ENCODE measurements at places on chromosomes 7 and 10.

- DNase-seq, result no peak
These were observed 193.1 kb downstream of the FGFR2 start for GRCh38 chr10:121405096-121405495.

GRCh38 chr10:44008270-44008916 lies 359.7 kb upstream of the ZNF32 start:
- DNase-seq, result no peak

DNA sequence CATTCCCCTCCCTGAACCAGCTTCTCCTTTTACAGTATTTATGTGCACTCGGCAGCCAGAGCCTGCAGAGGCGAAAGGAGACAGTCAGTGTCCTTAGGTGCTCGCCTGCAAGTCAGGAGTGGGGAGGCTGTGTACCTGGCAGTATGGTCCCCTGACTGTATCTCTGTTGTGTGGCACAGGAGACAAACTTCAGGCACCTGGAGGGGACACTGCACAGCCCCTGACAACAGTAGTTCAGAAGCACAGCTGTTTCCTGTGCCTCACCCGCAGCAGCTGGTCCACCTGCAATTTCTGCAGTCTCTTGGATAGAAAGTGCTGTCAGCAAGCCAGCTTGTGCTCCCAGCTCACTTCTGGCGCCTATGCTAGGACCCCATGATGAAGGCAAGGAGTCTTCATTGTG lies 73.4 kb upstream of the LAMB4 start:
- no peak for DNase-seq

- DNase-seq, result no peak
These were observed 304.1 kb downstream of the IPMK start for GRCh38 chr10:57963546-57963945.

- no peak for DNase-seq
These were observed 181.4 kb upstream of the TNS3 start for GRCh38 chr7:47763063-47763974.

DNA sequence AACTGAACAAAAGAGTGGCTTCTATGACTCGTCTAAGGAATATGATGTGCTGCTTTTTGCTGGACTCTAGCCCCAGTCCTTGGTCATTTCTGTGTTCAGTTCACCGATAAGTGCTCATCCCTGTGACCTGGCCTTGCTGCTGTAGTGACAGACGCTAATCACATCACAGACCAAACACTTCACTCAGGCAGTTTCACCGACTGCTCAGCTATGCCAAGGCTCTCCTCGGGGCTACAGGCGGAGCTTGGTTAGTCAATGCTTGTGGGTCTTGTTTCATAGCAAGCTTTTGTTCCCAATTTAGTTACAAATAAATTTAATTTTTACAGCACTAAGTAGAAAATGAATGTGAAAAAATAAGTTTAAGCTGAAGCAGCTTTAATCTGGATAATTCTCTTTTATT lies 190.8 kb upstream of the PRKCQ start:
- DNase-seq, result no peak
